ENCODE measurements at places on chromosomes 2 and 18.

GRCh38 chr2:77363277-77363676 is 158.9 kb downstream of the LRRTM4 start:
- no peak for DNase-seq

- no peak for DNase-seq
Observed at GRCh38 chr2:230557065-230557464, 141.1 kb downstream of the SP100 start.

DNA sequence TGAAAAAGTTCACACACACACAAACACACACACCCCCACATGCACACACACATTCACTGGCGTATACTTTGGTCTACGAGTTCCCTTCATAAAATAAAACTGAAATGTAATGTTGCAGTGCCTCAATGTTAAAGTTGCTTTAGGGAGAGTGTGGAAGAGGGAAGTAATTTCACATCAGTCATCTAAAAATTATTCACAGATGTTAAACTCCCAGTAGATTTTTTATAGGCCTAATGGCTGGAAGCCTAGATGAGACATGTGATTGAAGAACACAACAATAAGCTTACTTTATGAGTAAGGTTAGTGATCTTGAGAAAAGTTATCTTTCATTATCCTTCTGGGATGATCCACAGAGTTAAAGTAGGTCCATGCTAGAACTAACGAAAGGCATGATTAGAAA is 506.7 kb upstream of the CNTNAP5 start:
- no peak for DNase-seq

DNA sequence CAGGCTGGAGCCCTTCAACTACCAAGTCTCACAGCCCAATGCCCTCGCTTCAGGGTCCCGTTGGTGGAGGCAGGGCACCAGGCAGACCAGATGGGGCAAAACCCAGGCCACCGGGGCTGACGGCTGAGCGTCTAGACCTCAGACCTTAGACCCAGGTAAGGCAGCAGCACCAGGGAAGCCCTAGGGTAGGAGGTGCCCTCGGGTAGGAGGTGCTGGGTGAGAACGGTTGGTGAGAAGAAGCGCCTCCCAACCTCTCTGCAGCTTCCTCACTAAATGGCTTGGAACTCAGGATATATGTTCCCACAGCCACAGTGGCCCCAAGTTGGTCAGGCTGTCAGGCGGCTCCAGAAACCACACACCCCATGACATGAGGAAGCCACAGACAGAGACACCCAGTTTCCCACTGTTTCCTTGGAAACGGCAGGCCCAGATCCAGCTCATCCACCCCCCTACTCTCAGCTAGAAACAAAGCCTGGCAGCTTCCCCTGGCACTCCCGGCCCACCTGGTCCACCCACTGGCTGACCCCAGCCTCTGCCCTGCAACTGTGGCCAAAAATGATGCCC is 13.1 kb upstream of the MLPH start:
- DNase-seq = no peak

GRCh38 chr2:69693059-69693774 is 48.7 kb upstream of the ANXA4 start:
- no peak for DNase-seq

GRCh38 chr2:58039170-58039611 is 7.4 kb upstream of the VRK2 start:
- DNase-seq = no peak

- DNase-seq = no peak
Observed at GRCh38 chr2:67057901-67058703, 339.0 kb upstream of the ETAA1 start.

- no peak for DNase-seq
Observed at GRCh38 chr2:14634489-14635390, 2.2 kb downstream of the LRATD1 start.

DNA sequence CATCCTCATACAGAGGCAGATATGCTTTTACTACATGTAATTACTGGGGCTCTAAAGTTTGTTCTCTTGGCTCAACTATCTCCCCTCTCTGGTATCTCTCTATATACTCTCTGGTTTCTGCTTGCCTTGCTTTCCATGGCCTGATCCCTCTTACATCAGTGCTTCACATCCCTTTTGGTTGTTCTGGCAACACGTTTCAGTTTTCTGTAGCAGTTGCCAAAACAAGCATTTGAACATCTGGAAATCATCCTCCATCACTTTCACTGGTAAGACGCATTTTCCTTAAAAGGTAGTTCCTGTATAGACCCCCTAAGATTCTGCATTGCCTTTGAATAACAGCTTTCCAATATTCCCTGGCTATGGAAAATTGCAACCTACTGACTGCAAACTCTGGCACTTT is 25.9 kb downstream of the COL5A2 start:
- no peak for DNase-seq

GRCh38 chr2:60414495-60415138 is 138.8 kb downstream of the BCL11A start:
- DNase-seq = no peak
